Ovary (tissue), 10 donors: ENCODE measurements at places on chromosomes 5 and 9. TPM values are rescaled to one million over a fixed set of nuclear protein-coding genes. Genes with fewer than 3 reads are reported as not detected.
A peak's percentile ranks its signal among the peaks of the same experiment; 100 is the strongest.

DNA sequence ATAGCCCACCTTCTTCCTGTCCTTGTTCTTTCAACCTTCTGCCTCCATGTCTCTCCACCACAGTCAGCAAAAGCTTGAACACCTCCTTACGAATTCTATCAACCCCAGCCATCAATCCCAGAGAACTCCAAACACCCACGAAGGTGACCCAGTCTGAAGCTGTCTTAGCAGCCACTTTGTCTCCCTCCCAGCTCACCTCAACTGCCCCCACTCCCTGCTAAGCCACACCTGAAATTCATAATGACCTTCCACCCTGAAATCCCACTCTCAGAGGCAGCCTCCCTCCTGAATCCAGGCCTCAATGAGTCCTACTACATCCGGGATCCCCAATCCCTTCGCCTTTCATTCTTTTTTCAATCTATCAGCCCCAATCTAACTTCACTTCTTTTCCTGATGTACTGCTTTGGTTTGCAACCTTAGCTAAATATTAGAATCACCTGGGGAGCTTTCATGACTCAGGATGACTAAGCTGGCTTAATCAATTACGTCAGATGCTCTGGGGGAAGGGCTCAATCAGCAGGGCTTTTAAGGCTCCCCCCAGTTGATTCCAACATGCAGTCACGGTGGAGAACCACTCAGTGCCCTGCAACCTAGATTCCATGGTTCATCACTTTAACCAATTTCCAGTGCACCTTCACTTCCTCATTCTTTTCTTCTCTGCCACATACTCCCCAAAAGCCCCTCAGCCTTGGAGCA, 32.2 kb downstream of the BHMT start:
- H3K4me1 ChIP-seq: no peaks in the 10 kb centered on the region
- no peak overlapping the region for H3K27ac ChIP-seq
- H3K4me3 ChIP-seq: no peak overlapping the region
- H3K36me3 ChIP-seq: no peaks in the 10 kb centered on the region

GRCh38 chr9:97516111-97516510, 14.6 kb downstream of the TMOD1 start:
- H3K4me3 ChIP-seq: no peak overlapping the region
- no peaks in the 10 kb centered on the region for H3K27me3 ChIP-seq
- no peaks in the 10 kb centered on the region for H3K36me3 ChIP-seq
- no peak overlapping the region for H3K27ac ChIP-seq

DNA sequence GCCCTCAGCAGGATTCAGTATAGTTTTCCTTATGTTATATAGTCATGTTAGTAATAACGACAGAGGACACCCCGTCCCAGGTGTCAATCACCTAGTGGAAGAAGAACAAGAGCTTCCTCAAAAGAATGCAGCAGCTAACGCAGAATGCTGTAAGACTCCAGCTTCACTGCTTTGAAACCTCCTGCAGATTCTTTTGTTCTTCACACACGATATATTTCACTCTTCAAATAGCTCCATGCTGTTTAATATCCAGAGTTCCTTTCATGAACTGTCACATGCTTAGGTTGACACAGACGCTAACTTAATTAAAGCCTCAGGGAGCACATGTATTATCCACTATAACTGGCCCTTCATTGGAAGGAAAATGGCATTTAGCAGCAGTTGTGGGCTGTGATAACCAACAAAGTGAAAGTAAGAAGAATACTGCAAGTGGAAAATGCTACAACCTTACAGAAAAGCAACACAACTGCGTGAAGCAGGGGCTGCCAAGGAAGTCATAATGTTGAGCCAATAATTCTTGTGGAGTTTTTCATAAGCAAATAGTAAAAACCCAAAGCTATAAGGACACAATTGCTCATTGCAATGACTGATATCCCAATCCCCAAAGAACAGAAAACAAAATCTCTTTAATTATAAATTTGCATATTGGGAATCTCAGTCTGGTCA, 387.5 kb downstream of the PLK2 start:
- H3K36me3 ChIP-seq: no peaks in the 10 kb centered on the region
- no peak overlapping the region for H3K4me3 ChIP-seq
- DNase-seq: no peak
- H3K27me3 ChIP-seq: no peaks in the 10 kb centered on the region
- H3K4me1 ChIP-seq: peaks cover 1% of the 10 kb centered on the region

DNA sequence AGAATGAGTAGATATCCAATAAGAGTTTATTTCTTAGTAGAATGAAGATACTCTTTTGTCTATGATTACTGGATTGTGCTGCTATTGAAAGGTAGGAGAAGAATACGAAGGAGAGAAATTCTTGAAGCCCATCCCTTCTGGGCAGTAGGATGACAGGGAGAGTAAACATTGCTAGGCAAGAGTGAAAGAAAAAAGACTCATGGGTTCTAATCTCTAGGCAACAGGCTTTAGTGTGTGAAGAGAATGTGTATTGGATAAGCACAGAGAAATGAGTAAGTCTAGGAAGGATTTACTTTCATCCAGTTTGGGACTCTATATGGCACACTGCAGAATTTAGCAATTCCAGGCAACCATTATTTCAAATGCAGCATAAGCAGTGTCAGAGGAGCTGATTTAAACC, 216.0 kb downstream of the GABRG2 start:
- H3K36me3 ChIP-seq: no peaks in the 10 kb centered on the region
- no peak overlapping the region for H3K4me3 ChIP-seq
- H3K27ac ChIP-seq: no peak overlapping the region

- DNase-seq: no peak
- H3K27ac ChIP-seq: no peak overlapping the region
- no peak overlapping the region for H3K4me3 ChIP-seq
- H3K27me3 ChIP-seq: no peaks in the 10 kb centered on the region
- H3K36me3 ChIP-seq: no peaks in the 10 kb centered on the region
- H3K4me1 ChIP-seq: no peaks in the 10 kb centered on the region
These were observed 108.2 kb upstream of the DMAC1 start for GRCh38 chr9:7907551-7908337.

GRCh38 chr5:4348423-4348822, 752.8 kb downstream of the IRX1 start:
- H3K36me3 ChIP-seq: no peaks in the 10 kb centered on the region
- H3K27me3 ChIP-seq: no peaks in the 10 kb centered on the region
- no peak overlapping the region for H3K4me3 ChIP-seq

- H3K27me3 ChIP-seq: peaks cover 3% of the 10 kb centered on the region
- H3K4me3 ChIP-seq: no peak overlapping the region
- no peaks in the 10 kb centered on the region for H3K36me3 ChIP-seq
These were observed 6.1 kb upstream of the DMRT3 start for GRCh38 chr9:970151-970996.

GRCh38 chr9:131838530-131839280, 98.8 kb upstream of the RAPGEF1 start:
- H3K27ac ChIP-seq: no peak overlapping the region
- H3K36me3 ChIP-seq: no peaks in the 10 kb centered on the region
- H3K27me3 ChIP-seq: no peaks in the 10 kb centered on the region
- DNase-seq: no peak

DNA sequence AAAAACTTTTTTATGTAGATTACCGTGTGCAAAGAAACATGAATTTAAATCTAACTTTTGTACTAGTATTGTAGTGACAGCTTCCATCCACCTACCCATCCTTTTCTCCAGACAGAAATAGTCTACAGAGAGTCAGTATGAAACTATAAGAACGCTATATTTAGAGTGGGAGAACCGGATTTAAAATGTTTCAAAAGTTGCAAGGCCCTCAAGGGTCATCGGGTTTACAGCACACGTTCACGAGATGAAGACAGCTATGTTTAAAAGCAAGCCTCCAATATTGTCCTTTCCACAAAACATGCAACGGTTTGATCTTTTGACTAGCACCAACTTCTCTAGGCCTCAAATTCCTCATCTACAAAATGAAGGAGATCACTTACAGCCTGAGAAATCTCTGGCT, 139.9 kb downstream of the LPAR1 start:
- DNase-seq: no peak
- no peak overlapping the region for H3K27ac ChIP-seq
- no peaks in the 10 kb centered on the region for H3K27me3 ChIP-seq
- H3K4me3 ChIP-seq: no peak overlapping the region
- H3K4me1 ChIP-seq: peaks cover 5% of the 10 kb centered on the region

- no peaks in the 10 kb centered on the region for H3K36me3 ChIP-seq
- H3K4me1 ChIP-seq: peaks cover 4% of the 10 kb centered on the region
- H3K4me3 ChIP-seq: no peak overlapping the region
- no peaks in the 10 kb centered on the region for H3K27me3 ChIP-seq
- H3K27ac ChIP-seq: no peak overlapping the region
These were observed 83.9 kb upstream of the NR5A1 start for GRCh38 chr9:124590889-124591641.

- H3K36me3 ChIP-seq: no peaks in the 10 kb centered on the region
- H3K4me1 ChIP-seq: peaks cover 20% of the 10 kb centered on the region
- no peak overlapping the region for H3K4me3 ChIP-seq
- no peaks in the 10 kb centered on the region for H3K27me3 ChIP-seq
- peak overlapping the region; percentile 67 for H3K27ac ChIP-seq
These were observed 51.0 kb downstream of the SH3PXD2B start for GRCh38 chr5:172403189-172403796.

- no peaks in the 10 kb centered on the region for H3K36me3 ChIP-seq
- H3K27ac ChIP-seq: no peak overlapping the region
- H3K4me3 ChIP-seq: no peak overlapping the region
- H3K27me3 ChIP-seq: no peaks in the 10 kb centered on the region
- no peaks in the 10 kb centered on the region for H3K4me1 ChIP-seq
These were observed 58.9 kb upstream of the MIER3 start for GRCh38 chr5:57010786-57011185.

DNA sequence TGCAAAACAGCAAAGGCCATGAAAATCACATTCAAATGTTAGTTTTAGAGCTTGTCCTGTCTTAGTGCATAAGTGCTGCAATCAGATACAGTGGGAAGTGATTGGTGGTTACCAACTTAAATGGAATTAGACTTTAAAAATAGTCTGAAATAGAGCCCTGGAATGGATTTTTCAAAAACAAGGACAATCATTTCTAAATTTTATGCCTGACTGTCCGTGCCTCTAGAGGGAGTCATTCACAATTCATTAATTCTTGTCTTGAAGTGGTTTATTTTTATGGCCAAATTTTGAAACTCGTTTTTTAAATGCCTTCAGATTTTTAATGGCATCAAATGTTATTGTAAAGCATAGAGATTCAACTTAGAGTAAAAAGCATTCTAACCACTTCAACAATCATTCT, 561.8 kb upstream of the DAB2 start:
- H3K4me3 ChIP-seq: no peak overlapping the region
- no peak overlapping the region for H3K27ac ChIP-seq
- DNase-seq: no peak

GRCh38 chr5:134550271-134551214, 25.1 kb downstream of the JADE2 start:
- no peak overlapping the region for H3K4me3 ChIP-seq
- H3K27me3 ChIP-seq: no peaks in the 10 kb centered on the region
- no peak overlapping the region for H3K27ac ChIP-seq
- no peak for DNase-seq

- no peaks in the 10 kb centered on the region for H3K36me3 ChIP-seq
- H3K4me1 ChIP-seq: no peaks in the 10 kb centered on the region
- H3K27ac ChIP-seq: no peak overlapping the region
- H3K4me3 ChIP-seq: no peak overlapping the region
- no peaks in the 10 kb centered on the region for H3K27me3 ChIP-seq
- DNase-seq: no peak
These were observed 39.7 kb downstream of the NDUFS6 start for GRCh38 chr5:1840741-1841521.

GRCh38 chr5:113427871-113428574, 6.8 kb downstream of the TSSK1B start:
- H3K4me3 ChIP-seq: no peak overlapping the region
- H3K27ac ChIP-seq: no peak overlapping the region
- H3K36me3 ChIP-seq: no peaks in the 10 kb centered on the region
- no peak for DNase-seq
- H3K4me1 ChIP-seq: no peaks in the 10 kb centered on the region

GRCh38 chr5:14432931-14433589, 148.5 kb upstream of the OTULINL start:
- no peaks in the 10 kb centered on the region for H3K36me3 ChIP-seq
- DNase-seq: no peak
- H3K27me3 ChIP-seq: no peaks in the 10 kb centered on the region
- no peak overlapping the region for H3K4me3 ChIP-seq
- no peak overlapping the region for H3K27ac ChIP-seq

- H3K27ac ChIP-seq: no peak overlapping the region
- no peaks in the 10 kb centered on the region for H3K27me3 ChIP-seq
- no peaks in the 10 kb centered on the region for H3K36me3 ChIP-seq
- no peaks in the 10 kb centered on the region for H3K4me1 ChIP-seq
- no peak for DNase-seq
These were observed 280.4 kb downstream of the CAAP1 start for GRCh38 chr9:26612211-26612610.

DNA sequence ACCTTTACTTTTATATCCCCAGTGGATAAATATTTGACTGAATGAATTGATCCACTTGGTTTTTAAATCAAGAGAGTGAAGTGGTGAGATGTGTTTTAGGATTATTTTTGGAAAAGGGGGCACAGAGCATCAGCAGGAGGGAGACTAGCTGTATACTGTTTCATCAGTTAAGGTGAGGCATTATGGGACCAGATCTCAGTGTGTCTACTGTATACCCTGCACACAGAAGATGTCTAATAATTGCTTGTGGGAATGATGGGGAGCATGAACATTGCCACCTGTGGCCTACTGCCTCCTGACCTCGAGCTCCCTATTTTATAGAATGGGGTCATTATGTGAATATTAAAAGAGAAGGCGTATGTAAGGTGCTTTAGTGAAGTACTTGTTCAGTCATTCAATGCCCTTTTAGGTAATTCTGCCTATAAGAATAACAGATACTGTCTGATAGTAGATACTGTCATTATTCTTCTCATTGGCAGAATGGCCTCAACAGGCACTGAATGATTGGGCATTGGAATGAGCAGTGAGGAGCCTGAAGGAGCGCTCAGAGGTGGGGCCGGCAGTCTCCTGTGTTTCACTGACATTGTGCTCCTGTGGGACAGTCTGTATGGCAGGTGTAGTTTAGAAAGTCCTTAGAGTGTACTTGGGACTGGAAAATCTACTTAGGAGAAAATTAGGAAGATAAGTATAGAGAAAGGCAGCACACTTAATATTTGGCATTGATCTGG, 47.4 kb upstream of the FAM120AOS start:
- no peaks in the 10 kb centered on the region for H3K27me3 ChIP-seq
- no peak for DNase-seq
- no peaks in the 10 kb centered on the region for H3K36me3 ChIP-seq
- H3K4me1 ChIP-seq: peaks cover 2% of the 10 kb centered on the region
- H3K4me3 ChIP-seq: peak overlapping the region; percentile 33
- H3K27ac ChIP-seq: no peak overlapping the region

DNA sequence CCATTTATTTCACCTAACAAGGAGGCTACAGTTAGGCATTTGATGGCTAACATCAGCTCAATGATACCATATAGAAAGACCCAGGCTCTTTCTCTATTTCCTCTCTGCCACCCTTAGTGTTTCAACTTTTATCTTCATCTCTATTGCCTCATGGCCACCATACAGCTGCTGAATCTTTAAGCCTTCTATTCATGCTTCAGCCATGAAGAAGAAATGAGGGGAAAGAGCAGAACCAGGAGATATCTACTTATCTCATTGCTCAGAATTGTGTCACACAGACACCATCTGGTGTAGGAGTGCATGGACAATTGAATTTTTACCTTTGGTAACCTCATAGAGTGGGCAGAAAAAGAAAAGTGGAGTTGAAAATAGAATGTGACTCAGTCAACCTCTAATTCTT, 6.7 kb downstream of the GAPT start:
- H3K27me3 ChIP-seq: no peaks in the 10 kb centered on the region
- no peaks in the 10 kb centered on the region for H3K4me1 ChIP-seq

The IFNA2 gene
- not detected for total RNA-seq

The HAVCR1 gene
- not detected for total RNA-seq

The CCDC152 gene
- total RNA-seq: 3.7 TPM

The ENTPD8 gene
- total RNA-seq: 0.10 TPM
